ENCODE measurements at places on chromosomes 3 and 15. TPM values are rescaled to one million over a fixed set of nuclear protein-coding genes. Genes with fewer than 3 reads are reported as not detected.

Gene NR2E3
- total RNA-seq: 0.31 TPM

Gene NR1I2
- not detected for total RNA-seq

Gene TRH
- total RNA-seq: not detected

Gene KLHL6
- not detected for total RNA-seq

Gene RHOA
- total RNA-seq: 440 TPM

Gene CMC1
- total RNA-seq: 48.1 TPM

Gene CADM2
- total RNA-seq: 0.28 TPM

Gene LDHAL6B
- total RNA-seq: not detected

Gene EPHB1
- total RNA-seq: 0.05 TPM

Gene FBXL2
- 7.4 TPM for total RNA-seq

Gene LMAN1L
- total RNA-seq: not detected

Gene JMJD7
- total RNA-seq: 4.2 TPM

Gene CYP8B1
- total RNA-seq: not detected

Gene MRPS25
- 56.9 TPM for total RNA-seq

Gene SLC28A1
- 0.03 TPM for total RNA-seq

Gene ATP13A3
- total RNA-seq: 29.2 TPM

Gene NANOGP8
- total RNA-seq: not detected

Gene SERINC4
- 0.08 TPM for total RNA-seq

Gene NKTR
- 11.8 TPM for total RNA-seq

Gene TM4SF1
- 948 TPM for total RNA-seq

Gene GABRB3
- total RNA-seq: 74.5 TPM

Gene PP2D1
- total RNA-seq: not detected

Gene NT5DC2
- total RNA-seq: 86.6 TPM

Gene ZNF660
- total RNA-seq: not detected

Gene SPTBN5
- 0.20 TPM for total RNA-seq

Gene GOLGA6A
- total RNA-seq: 0.12 TPM

Gene ANKRD63
- 0.46 TPM for total RNA-seq

Gene HACD2
- 33.9 TPM for total RNA-seq

Gene TMEM108
- not detected for total RNA-seq

Gene SLC9A9
- total RNA-seq: 0.23 TPM

Gene DPPA2
- total RNA-seq: not detected

Gene AMIGO3
- 1.2 TPM for total RNA-seq

Gene KIF15
- 7.9 TPM for total RNA-seq

Gene ADCY5
- total RNA-seq: 0.54 TPM

Gene RAB7A
- total RNA-seq: 168 TPM

Gene ANKRD34C
- not detected for total RNA-seq

Gene COL8A1
- total RNA-seq: not detected

Gene ZMYND10
- total RNA-seq: 1.1 TPM

Gene GLDN
- not detected for total RNA-seq

Gene UPK1B
- total RNA-seq: 14.3 TPM
